WTC11 (cell line): ENCODE measurements at places on chromosomes 7 and 10. TPM values are rescaled to one million over a fixed set of nuclear protein-coding genes. Genes with fewer than 3 reads are reported as not detected.

ENO4 gene
- 0.27 to 1.1 TPM (median 0.42 TPM) in 3 replicates for total RNA-seq

UBTD1 gene
- 29.1 to 35.7 TPM (median 31.2 TPM) in 3 replicates for total RNA-seq

STOX1 gene
- total RNA-seq, result 1.6 to 1.9 TPM (median 1.6 TPM) in 3 replicates

C7orf57 gene
- 0.39 to 0.90 TPM (median 0.60 TPM) in 3 replicates for total RNA-seq

DRGX gene
- total RNA-seq, result not detected in 3 replicates

CALCR gene
- total RNA-seq, result 0.81 to 1.3 TPM (median 1.2 TPM) in 3 replicates

ANK3 gene
- total RNA-seq, result 69.0 to 69.6 TPM (median 69.3 TPM) in 3 replicates

MKRN1 gene
- 106 to 121 TPM (median 106 TPM) in 3 replicates for total RNA-seq

SUN3 gene
- not detected in 3 replicates for total RNA-seq

FAM25G gene
- not detected in 3 replicates for total RNA-seq

- peak; percentile 6 for DNase-seq
- no peak overlapping the region for H3K4me3 ChIP-seq
- H3K27ac ChIP-seq, result no peak overlapping the region
- H3K36me3 ChIP-seq, result peaks cover 16% of the 10 kb centered on the region
Observed at GRCh38 chr7:388023-388960, 98.3 kb downstream of the FOXL3 start.

DNA sequence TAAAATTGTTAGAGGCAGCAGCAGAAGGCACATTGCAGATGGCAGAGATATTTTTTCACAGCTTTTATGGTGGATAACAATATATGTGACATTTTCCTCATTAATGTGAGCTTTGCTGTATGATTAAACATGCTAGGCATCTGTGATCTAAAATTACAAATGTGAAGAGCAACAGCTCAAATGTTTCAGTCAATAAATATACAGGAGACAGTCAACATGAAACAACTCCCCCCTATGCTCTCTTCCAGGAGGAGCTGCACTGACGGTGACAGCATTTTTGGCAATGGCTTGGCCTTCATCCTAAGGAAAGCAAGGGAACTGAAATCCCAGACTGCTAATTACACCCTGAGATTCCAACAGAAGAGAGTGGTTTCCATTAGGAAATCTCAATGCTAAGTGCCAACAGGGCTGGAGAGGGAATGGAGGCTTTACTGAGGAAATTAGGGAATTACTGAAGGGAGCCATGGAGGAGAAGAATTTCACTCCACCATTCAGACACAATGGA lies 51.4 kb upstream of the GRB10 start:
- DNase-seq, result no peak
- no peak overlapping the region for H3K4me3 ChIP-seq
- peaks cover 7% of the 10 kb centered on the region; the same call in 1 of the 2 replicates for H3K4me1 ChIP-seq
- no peaks in the 10 kb centered on the region for H3K36me3 ChIP-seq
- peaks cover 4% of the 10 kb centered on the region for H3K27me3 ChIP-seq

DNA sequence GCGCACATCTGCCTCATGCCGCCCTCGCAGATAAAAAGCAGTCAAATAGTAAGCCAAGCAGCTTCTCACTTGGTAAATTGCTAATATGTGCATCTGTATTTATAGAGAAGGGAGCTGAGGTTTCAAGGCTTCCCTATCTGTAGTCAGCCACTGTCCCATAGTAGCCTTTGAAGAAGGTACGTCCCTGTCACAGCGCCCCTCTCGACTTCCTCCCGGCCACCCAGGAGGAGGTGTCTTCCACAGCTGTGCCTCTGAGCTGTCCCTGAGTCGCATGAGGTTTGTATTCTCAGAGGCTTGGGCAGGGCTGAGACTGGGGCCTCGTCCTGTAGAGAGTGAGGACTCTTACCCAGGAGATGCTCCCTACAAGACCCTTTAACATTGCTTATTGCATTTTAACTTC lies 49.0 kb downstream of the SPOCK2 start:
- no peak overlapping the region for H3K27ac ChIP-seq
- H3K4me3 ChIP-seq, result no peak overlapping the region
- H3K27me3 ChIP-seq, result no peaks in the 10 kb centered on the region; the same call in 1 of the 2 replicates
- no peaks in the 10 kb centered on the region for H3K36me3 ChIP-seq
- peaks cover 17% of the 10 kb centered on the region for H3K4me1 ChIP-seq

DNA sequence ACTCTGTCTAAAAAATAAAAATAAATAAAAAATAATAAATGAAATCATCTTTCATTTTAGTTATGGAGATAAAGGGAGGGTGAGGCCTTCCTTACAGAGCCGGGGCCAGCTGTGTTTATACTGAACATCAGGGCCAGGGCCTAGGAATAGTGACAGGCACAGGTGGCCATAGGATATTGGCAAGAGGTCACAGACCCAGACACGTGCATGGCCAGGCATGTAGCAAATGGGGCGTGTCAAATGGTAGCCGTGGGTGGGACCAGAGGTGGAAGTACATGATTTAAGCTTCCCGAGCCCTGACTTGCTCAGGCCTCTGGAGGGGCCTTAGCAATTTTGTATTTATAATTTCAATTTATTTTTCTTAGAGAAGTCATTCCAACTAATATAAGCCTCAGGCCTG lies 353.0 kb downstream of the ANKRD30A start:
- peaks cover 5% of the 10 kb centered on the region; the same call in 1 of the 2 replicates for H3K27me3 ChIP-seq
- no peaks in the 10 kb centered on the region; the same call in 1 of the 2 replicates for H3K4me1 ChIP-seq
- no peak overlapping the region for H3K4me3 ChIP-seq
- H3K27ac ChIP-seq, result no peak overlapping the region
- H3K36me3 ChIP-seq, result peaks cover 33% of the 10 kb centered on the region

- DNase-seq, result no peak
- H3K36me3 ChIP-seq, result peaks cover 9% of the 10 kb centered on the region
- peaks cover 6% of the 10 kb centered on the region for H3K27me3 ChIP-seq
- H3K27ac ChIP-seq, result no peak overlapping the region
- H3K4me1 ChIP-seq, result no peaks in the 10 kb centered on the region
Observed at GRCh38 chr7:157702311-157703023, 365.7 kb downstream of the DNAJB6 start.

DNA sequence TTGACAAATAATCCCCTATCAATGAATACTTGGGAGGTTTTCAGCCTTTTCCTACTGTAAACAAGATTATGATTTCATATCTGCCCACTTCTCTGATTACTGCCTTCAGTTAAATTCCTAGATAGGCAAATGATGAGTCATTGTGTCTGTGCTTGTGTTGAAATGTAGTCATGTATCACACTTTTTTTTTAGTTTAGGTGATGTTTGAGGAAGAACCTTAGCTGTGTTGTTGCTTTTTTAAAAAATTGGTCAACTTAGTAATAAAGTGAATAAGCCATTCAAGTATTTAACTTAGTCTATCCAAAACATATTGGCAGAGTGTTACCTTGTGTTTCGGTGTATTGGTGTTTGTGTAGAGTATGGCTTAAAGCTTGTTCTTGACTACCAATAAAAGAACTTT lies 60.0 kb downstream of the WAC start:
- DNase-seq, result no peak
- H3K4me1 ChIP-seq, result peaks cover 40% of the 10 kb centered on the region
- H3K27ac ChIP-seq, result peak overlapping the region; percentile 9; the same call in 1 of the 2 replicates
- peaks cover 56% of the 10 kb centered on the region for H3K36me3 ChIP-seq
- H3K27me3 ChIP-seq, result no peaks in the 10 kb centered on the region

DNA sequence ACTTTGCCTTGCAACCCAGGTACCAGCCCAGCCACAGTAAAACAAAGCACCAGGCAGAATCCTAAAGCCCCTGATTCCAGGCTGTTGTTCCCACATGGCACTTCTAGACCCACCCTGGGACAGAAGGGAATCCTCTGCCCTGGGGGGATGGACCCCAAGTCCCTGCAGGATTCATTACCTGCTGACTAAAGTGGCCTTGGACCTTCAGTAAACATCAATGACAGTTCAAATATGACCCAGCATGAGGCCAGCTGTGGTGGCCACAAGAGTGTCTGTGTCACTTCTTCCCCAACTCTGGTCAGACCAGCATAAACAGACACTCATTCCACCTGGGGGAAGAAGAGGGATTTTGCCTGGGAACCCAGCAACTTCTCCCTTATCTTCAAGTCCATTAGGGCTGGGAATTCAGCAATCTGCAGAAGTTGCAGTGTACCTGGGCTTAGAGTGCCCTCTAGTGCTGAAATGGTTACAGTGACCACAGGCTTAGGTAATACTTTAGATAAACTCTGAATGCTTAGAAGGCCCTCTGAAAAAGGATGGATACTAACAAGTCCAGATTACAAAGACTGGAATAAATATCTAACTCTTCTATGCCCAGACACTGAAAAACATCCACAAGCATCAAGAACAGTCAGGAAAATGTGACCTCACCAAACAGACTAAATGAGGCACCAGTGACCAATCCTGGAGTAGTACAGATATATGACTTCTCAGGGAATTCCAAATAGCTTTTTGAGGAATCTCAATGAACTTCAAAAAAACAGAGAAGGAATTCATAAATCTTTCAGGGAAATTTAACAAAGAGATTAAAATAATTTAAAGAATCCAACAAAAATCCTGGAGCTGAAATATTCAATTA lies 108.5 kb upstream of the TMEM168 start:
- no peaks in the 10 kb centered on the region; the same call in 1 of the 2 replicates for H3K27me3 ChIP-seq
- no peak overlapping the region for H3K4me3 ChIP-seq
- H3K27ac ChIP-seq, result no peak overlapping the region
- peak; percentile 70 for DNase-seq
- H3K36me3 ChIP-seq, result peaks cover 36% of the 10 kb centered on the region

DNA sequence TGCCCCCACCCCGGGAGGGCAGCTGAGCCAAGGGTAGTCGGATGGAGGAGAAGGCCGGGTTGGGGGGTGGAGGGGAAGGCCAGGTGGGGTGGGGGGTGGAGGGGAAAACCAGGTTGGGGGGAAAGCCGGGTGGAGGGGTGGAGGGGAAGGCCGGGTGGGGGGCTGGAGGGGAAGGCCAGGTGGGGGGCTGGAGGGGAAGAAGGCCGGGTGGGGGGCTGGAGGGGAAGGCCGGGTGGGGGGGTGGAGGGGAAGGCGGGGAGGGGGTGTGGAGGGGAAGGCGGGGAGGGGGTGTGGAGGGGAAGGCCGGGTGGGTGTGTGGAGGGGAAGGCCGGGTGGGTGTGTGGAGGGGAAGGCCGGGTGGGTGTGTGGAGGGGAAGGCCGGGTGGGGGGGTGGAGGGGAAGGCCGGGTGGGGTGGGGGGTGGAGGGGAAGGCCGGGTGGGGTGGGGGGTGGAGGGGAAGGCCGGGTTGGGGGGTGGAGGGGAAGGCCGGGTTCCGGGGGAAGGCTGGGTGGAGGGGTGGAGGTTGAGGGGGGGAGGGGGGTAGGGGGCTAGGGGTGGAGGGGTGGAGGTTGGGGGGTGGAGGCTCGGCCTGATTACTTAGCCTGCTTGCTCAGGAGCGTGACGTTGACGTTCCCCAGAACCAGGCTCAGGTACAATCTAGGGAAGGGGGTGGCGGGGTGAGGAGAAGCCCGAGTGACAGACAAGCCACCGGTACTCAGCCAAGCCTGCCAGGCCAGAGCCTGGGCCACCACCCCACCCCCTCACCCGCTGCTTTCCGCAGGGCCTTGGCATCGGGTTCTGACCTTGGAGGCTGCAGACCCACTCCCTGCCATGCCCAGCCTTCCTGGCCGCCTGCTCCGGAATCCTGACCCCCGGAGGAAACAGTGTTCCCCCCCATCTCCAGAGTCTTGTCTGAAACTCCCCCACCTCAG lies 5.6 kb downstream of the TMEM120A start:
- no peak overlapping the region for H3K4me3 ChIP-seq
- peaks cover 21% of the 10 kb centered on the region for H3K4me1 ChIP-seq
- peaks cover 9% of the 10 kb centered on the region for H3K36me3 ChIP-seq
- DNase-seq, result no peak
- H3K27ac ChIP-seq, result no peak overlapping the region

- DNase-seq, result no peak
- no peaks in the 10 kb centered on the region for H3K36me3 ChIP-seq
- H3K4me1 ChIP-seq, result peaks cover 8% of the 10 kb centered on the region; the same call in 1 of the 2 replicates
- no peak overlapping the region for H3K27ac ChIP-seq
- H3K27me3 ChIP-seq, result no peaks in the 10 kb centered on the region
Observed at GRCh38 chr7:89238156-89238555, 442.6 kb upstream of the TEX47 start.

- no peak overlapping the region for H3K4me3 ChIP-seq
- peaks cover 12% of the 10 kb centered on the region for H3K36me3 ChIP-seq
- no peak for DNase-seq
Observed at GRCh38 chr7:12322903-12323300, 80.8 kb downstream of the VWDE start.

GRCh38 chr10:62238880-62239279 lies 29.8 kb downstream of the RTKN2 start:
- no peak for DNase-seq
- peaks cover 5% of the 10 kb centered on the region for H3K36me3 ChIP-seq
- H3K4me3 ChIP-seq, result no peak overlapping the region
- H3K27ac ChIP-seq, result no peak overlapping the region
- H3K27me3 ChIP-seq, result no peaks in the 10 kb centered on the region
- peaks cover 14% of the 10 kb centered on the region for H3K4me1 ChIP-seq

- DNase-seq, result no peak
Observed at GRCh38 chr10:34626158-34626880, 188.8 kb downstream of the PARD3 start.

DNA sequence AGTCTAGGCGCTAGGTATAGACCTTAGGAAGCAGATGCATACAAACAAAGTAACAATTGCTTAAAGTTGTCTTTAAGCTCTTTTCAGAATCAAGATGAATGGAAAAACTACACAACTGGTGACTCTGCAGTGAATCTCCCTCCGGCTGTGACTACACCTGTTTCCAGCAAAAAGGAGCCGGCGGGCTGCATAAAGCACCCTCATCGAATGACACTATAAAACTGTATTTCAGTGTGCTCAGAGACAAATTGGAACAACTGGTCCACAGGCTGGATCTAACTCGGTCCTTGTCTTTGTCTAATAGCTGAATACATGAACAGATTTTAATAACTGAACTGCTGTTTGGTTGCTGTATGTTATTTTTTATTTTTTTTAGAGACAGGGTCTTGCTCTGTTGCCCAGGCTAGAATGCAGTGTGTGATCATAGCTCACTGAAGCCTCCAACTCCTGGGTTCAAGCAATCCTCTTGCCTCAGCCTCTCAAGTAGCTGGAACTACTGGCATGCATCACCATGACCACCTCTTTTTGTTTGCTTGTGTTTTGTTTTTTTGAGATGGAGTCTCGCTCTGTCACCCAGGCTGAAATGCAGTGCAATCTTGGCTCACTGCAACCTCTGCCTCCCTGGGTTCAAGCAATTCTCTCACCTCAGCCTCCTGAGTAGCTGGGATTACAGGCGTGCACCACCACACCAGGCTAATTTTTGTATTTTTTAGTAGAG lies 64.2 kb upstream of the SVIL start:
- peaks cover 32% of the 10 kb centered on the region for H3K4me1 ChIP-seq
- H3K36me3 ChIP-seq, result peaks cover 9% of the 10 kb centered on the region
- H3K4me3 ChIP-seq, result no peak overlapping the region
- no peaks in the 10 kb centered on the region for H3K27me3 ChIP-seq

- H3K36me3 ChIP-seq, result no peaks in the 10 kb centered on the region
- H3K4me1 ChIP-seq, result peaks cover 12% of the 10 kb centered on the region
- no peak overlapping the region for H3K4me3 ChIP-seq
- H3K27ac ChIP-seq, result no peak overlapping the region
- DNase-seq, result peak; percentile 21
Observed at GRCh38 chr7:96397936-96398598, 76.2 kb upstream of the SLC25A13 start.

DNA sequence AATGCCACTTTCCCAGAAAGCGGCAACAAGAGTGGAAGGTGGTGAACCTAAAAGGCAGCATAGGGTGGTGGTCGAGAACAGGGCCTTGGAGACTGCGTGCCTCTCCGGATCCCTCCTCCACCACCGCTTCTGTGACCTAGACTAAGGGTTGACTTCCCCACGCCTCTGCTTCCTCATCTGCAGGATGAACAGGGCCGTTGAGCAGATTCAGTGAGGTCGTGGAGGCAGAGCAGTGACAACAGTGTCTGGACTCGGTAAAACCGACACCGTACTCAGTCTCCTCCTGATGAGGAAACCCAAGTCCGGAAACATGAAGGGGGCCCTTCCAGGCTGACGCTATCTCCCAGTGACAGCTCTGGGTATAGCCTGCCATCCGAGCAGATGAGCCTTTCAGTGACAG lies 162.6 kb downstream of the CELF2 start:
- H3K4me3 ChIP-seq, result no peak overlapping the region
- no peaks in the 10 kb centered on the region for H3K36me3 ChIP-seq
- DNase-seq, result no peak
- H3K27ac ChIP-seq, result no peak overlapping the region; the same call in 1 of the 2 replicates
